ENCODE measurements at places on chromosomes 6 and 20. TPM values are rescaled to one million over a fixed set of nuclear protein-coding genes. Genes with fewer than 3 reads are reported as not detected.

DNA sequence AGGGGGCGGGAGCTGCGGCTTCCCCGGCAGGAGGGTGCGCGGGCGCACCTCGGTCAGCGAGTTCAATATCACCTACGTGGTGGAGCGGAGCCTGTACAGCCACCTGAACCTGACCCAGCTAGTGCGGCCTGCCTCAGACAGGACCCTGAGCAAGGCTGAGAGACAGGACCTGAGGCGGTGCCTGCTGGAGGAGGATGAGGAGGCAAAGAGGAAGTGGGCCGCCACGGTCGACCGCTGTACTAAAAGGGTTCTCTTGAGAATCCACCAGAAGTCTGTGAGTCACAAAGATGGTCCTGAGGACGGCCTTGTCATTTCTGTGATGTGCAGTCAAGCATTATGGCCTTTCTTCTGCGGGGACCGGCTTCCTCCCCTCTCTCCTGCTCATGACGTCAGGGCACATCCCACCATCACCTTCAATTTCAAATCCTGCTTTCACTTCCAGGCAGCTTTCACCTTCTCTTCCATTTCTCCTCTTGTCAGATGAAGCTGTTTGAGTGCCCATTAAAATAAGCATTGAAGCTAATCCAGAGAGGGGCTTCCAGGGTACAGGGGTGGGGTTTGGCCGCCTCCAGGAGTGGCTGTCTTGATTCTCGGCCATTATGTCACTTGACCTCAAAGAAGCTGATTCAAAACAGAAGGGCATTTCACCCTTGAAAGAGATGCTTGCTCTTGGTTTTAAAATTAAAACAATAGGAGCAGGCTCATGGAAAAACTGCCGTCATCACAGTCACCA lies 177.6 kb downstream of the SASH1 start:
- DNase-seq, result no peak

- no peak for DNase-seq
Measured at GRCh38 chr6:167973148-167973885, 24.2 kb upstream of the KIF25 start.

DNA sequence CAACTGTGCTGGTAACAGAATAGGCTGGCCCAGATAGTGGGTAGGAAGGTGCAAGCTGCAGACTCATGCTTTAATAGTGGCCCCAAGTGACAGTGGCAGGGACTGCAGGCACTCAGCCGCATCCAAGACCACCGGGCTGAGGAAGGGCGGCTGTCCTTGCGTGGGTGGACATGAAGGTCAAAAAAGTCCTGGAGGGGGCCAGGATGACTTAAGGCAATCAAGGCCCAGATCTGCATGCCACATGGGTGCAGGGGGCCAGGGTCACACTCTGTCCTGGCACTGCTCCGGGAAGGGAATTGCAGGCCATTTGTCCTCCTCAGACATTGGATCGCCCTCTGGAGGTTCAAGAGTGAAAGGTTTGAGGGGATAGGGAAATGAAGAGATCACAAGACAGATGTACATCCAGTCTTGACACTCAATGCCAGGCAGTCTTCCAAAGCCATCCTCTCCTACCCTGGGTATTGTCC lies 10.4 kb upstream of the VNN2 start:
- no peak for DNase-seq

DNA sequence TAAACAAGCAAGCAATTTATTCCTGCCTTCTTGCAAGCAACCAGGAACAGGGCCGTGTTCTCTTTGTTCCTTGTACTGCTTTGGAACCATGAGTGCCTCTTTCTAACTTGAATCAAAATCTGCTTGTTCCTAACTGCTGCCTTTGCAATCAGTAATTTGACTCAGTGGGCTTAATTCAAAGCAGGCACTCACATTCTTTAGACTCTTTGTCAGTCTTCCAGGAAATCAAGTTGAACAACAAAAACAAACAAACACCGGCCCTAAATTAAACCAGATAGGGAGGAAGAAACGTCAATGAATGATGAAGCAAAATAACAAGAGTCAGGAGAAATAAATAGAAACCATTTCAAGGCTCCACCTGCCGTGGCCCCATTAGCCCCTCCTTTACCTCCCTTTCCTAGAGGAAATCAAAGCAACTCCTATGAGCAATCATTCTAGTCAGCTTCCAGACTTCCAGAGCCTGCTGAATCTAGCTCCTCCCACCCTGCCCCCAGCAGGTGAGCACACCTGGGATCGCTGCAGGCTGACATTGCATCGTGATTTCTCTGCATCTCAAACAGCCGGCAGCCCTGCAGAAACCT lies 582.2 kb upstream of the FLRT3 start:
- no peak for DNase-seq

DNA sequence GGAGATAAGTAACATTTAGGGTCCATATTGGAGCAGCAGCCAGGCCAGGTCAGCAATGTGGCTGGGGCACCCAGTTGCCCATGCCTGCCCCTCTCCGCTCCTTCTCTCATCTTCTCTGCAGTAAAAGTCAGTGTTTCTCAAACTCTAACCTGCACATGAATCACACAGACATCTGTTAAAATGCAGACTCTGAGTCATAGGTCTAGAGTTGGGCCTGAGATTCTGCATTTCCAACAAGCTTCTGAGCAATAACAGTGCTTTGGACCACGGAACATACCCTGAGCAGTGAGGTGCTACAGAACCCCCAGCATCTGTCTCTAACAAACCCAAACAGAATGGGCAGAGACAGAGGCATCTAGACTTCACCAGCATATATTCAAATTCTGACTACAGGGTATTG lies 10.1 kb downstream of the PHF10 start:
- no peak for DNase-seq

GRCh38 chr20:45833030-45833882 lies at the start of gene SNX21:
SNX21 (plus strand) TSS chr20:45833799; CDS start chr20:45833920, 121 bp downstream.
- DNase-seq, result no peak

Gene PLA2G7
- total RNA-seq, result 0.41 TPM

Gene PBOV1
- not detected for total RNA-seq

Gene LCA5
- 7.0 TPM for total RNA-seq

Gene MRPS18A
- total RNA-seq, result 45.8 TPM
